ENCODE measurements at places on chromosomes 1 and 21.

GRCh38 chr1:185080422-185080821, 35.1 kb downstream of the RNF2 start:
- no peak for DNase-seq

- DNase-seq, result peak; percentile 9
These were observed 1.0 kb upstream of the PRMT2 start for GRCh38 chr21:46634427-46634826.

DNA sequence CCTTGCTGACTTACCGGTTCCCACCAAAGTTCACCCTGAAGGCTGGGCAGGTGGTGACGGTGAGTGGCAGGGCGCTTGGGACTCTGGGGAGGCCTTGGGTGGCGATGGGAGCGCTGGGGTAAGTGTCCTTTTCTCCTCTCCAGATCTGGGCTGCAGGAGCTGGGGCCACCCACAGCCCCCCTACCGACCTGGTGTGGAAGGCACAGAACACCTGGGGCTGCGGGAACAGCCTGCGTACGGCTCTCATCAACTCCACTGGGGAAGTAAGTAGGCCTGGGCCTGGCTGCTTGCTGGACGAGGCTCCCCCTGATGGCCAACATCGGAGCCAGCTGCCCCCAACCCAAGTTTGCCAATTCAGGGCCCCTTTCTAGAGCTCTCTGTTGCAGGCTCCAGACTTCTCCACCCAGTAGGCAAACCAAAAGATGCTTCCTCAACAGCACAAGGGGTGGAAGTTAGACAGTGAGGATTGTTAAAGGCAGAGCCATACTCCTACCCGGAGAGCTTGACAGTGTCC, 16.4 kb upstream of the SEMA4A start:
- DNase-seq, result no peak

DNA sequence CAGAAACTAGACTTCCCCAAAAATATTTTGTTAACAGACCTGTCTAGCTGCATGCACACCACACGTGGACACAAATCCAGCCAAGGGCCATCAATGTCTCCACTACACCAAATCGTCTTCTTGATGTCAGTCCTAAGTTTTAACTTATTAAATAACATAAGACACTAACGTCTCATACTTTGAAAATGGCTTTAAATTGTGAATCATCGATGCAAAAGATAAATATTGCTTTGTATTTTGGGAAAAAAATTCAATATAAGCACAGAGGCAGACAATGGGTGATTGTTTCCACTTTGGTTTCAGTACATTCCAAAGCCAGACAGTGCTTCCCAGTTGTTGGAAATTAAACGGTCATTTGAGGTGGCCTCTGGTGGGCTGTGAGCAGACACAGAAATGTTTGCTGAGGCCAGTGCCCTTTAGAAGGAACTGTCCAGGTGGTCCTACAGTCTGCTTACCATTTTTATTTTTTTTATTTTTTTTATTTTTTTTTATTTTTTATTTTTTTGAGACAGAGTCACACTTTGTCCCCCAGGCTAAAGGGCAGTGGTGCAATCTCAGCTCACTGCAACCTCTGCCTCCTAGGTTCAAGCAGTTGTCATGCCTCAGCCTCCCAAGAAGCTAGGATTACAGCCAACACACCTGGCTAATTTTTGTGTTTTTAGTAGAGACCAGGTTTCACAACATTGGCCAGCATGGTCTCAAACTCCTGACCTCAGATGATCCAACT, 1.8 kb upstream of the KIAA2013 start:
- DNase-seq, result no peak

DNA sequence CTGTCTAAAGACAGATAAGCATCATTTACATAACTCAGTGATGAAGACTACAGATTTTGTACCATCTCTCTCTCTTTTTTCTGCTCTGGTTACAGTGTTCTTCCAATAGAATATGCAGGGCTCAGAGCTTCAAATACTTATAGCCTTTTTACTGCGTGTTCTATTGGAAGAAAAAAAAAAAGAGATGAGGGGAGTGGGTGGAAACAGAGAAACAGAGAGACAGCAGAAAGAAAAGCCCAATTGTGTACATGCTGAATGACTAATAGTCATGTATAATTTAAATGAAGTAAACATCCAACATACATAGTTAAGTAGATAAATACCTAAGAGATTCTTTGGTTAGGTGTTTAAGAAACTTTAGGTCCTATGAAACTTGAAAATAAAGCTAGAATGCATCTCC, 151.9 kb downstream of the HMCN1 start:
- no peak for DNase-seq
